Retina (tissue), 1 donor: ENCODE measurements at places on chromosomes 13 and 19.

- no peak for DNase-seq
Observed at GRCh38 chr19:35346193-35347052, 1.3 kb upstream of the FFAR1 start.

DNA sequence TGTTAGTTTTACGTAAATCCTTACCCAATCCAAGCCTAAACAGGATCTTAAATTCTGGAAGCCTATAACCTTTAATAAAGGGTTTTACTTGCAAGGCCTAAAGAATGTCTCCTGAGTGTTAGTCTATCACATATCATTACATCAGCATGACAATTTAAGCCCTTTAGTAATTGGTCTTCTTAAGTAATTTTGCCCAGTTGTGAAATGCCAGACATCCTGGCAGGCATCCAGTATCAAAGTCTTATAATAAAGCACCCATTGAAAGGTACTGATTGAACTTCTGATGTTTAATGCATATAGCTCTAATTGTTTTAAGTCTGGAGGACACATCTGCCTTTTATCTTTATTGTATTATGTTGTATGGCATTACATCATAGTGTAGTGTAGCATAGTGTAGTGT lies 1078.9 kb downstream of the SLITRK1 start:
- DNase-seq, result no peak

- DNase-seq, result no peak
Observed at GRCh38 chr13:100280681-100281080, 191.8 kb downstream of the PCCA start.

DNA sequence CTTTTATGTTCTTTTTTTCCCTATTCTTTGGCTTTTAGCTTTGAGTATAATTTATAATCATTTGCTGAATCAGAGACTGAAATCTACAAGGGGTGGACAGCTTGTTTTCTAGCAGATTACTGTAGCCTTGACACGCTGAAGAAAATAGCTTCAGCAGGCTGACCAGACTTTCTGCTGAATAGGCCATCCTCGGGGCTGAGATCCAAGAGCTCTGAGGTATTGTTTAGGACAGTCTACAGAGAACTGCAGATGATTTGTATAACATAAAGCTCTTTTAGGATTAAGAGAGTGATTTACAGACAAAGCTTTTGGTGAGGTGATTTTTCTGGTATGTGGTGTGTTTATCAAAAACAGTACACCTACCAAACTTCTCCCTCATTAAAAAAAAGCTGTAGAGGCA lies 16.8 kb downstream of the POLR1D start:
- no peak for DNase-seq

- DNase-seq, result peak; percentile 44
Observed at GRCh38 chr13:31605076-31605860, 134.1 kb upstream of the RXFP2 start.

- DNase-seq, result peak; percentile 53
Observed at GRCh38 chr13:33228648-33229445, 56.7 kb downstream of the STARD13 start.

GRCh38 chr13:29369060-29369743 lies 226.3 kb downstream of the SLC7A1 start:
- DNase-seq, result no peak

DNA sequence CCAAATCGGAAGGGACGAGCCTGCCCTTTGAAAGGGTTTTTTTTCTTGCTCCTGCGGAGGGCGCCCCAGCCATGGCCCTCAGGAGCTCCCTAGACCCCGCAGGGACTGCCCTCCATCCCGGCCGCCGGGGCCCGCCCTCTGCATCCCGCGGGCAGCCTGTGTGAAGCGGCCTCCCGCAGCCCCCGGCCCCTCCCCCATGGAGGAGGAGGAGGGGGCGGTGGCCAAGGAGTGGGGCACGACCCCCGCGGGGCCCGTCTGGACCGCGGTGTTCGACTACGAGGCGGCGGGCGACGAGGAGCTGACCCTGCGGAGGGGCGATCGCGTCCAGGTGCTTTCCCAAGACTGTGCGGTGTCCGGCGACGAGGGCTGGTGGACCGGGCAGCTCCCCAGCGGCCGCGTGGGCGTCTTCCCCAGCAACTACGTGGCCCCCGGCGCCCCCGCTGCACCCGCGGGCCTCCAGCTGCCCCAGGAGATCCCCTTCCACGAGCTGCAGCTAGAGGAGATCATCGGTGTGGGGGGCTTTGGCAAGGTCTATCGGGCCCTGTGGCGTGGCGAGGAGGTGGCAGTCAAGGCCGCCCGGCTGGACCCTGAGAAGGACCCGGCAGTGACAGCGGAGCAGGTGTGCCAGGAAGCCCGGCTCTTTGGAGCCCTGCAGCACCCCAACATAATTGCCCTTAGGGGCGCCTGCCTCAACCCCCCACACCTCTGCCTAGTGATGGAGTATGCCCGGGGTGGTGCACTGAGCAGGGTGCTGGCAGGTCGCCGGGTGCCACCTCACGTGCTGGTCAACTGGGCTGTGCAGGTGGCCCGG lies 815 bp downstream of the MAP3K10 start:
- DNase-seq, result peak; percentile 70

GRCh38 chr19:19531951-19532805 lies 3.5 kb downstream of the YJEFN3 start:
- peak; percentile 91 for DNase-seq

GRCh38 chr13:95217920-95218830 lies 83.1 kb downstream of the ABCC4 start:
- DNase-seq, result no peak

GRCh38 chr19:32171719-32172151 lies 173.7 kb upstream of the ZNF507 start:
- DNase-seq, result peak; percentile 53

DNA sequence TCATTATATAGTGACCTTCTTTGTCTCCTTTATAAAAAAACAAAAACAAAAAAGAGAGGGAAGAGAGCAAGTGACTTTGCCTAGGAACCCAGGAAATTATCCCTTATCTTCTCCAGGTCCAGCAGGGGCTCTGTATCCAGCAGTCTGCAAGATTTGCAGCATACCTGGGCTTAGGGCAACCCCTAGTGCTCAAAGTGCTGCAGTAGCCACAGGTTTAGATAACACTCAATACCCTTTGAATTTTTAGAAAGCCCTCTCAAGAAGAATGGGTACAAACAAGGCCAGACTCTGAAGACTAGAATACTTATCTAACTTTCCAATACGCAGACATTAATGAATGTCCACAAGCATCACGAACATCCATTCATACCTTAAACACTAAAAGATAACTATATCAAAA lies 43.2 kb downstream of the CCNA1 start:
- no peak for DNase-seq

DNA sequence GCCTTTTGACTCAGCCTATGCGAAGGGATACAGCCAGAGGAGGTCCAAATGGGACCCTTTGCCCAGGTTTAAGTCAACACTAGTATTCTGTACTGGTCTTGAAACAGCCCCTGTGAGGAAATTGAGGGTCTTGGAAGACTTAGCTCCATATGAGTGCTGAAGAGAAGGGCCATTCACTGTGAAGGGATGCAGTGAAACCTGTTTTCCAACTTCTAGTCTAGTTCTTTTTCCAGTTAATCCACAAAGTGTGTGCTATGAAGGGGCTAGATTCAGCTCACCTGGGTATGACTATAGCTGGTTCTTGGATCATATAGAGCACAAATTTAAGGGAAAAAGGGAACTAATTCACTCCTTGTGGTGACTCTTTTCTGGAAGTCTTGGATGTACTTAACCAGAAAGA lies 4.0 kb downstream of the ZBTB32 start:
- DNase-seq, result no peak

- no peak for DNase-seq
Observed at GRCh38 chr13:37944869-37945442, 75.4 kb upstream of the TRPC4 start.

DNA sequence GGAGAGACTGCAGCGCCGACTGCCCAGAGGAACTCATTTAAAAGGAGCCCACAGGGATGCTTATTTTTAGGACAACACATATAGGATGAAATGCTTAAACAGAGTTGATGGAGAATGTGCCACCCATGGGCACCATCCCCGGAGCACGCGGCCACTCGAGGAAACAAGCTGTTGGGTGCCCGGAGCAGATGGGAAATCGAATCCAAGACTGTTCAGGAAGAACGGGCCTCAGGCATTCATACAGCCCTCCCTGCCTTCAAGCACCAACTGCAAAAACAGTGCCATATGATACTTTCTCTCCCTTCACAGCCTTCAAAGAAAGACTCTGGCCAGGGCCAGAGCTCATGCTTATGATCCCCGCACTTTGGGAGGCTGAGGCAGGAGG lies 40.2 kb downstream of the RAB20 start:
- no peak for DNase-seq

- DNase-seq, result no peak
Observed at GRCh38 chr13:75421133-75421532, 60.8 kb downstream of the TBC1D4 start.

GRCh38 chr19:14383661-14384555 lies 2.7 kb downstream of the ADGRE5 start:
- DNase-seq, result no peak

DNA sequence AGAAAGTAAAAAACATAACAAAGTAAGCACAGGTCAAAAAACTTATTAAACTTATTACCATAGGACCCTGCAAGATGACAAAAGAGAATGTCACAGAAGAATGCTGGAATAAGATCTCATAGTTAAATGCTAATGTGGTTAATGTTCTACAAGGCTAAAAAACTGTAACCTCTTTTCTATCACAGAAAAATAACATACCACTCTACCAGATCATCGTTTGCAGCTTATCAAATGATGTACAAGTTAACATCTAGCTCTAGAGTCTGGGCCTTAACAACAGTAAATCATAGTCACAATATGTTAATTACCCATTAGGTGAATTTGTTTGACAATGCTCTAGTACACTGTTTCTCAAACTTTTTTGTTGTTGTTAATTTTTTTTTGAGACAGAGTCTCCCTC lies 53.0 kb downstream of the NUFIP1 start:
- DNase-seq, result no peak

DNA sequence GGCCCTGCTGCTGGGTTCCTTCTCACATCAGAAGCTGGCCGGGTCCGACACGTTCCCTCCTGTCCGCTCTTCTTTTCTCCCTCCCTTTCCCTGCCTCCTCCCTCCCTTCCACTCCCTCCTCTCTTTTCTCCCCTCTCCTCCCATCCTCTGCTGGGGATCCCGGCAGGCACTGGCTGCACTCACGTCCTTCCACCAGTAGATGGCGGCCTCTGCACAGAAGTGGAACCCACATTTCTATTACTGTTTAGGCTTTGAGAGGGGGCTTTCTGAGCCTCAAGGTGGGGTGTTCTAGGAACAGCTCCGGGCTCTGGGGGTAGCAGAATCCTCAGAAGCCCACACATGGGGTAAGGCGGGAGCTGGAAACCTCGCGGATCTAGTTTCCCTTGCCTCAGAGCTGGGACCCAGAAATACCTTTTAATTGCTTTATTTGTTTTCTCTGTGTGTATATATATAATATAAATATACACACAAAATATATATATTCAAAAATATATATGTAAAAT lies 294.2 kb downstream of the ZNF536 start:
- DNase-seq, result peak; percentile 83

- DNase-seq, result no peak
Observed at GRCh38 chr13:109764470-109765291, 21.7 kb downstream of the IRS2 start.

DNA sequence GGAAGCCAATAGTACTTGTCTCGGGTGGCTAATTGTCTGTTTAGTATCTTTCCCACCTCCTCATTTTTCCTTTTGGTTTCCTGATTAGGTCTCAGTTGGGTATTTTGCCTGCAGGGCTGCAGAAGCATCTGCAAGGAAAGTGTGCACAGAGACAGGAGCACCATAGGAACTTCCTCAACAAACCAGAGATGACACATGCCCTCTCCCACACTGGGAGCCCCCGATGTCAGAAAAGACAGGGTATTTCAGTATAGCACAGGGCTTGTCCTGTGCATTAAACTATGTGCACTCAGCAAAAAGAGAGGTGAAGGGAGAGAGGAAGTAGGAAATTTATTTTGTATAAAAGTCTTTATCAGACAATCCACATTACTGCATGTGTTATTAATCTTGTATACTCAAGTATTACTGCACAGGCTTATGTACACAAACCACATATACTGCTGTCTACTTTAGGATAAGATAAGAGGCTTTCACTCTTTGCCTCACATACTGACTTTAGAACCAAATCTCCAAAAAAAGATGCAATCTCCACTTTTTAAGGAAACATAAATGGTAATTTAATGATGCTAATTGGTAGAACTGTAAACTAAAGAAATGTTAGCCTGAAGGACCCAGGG lies 501.0 kb downstream of the FOXO1 start:
- no peak for DNase-seq

DNA sequence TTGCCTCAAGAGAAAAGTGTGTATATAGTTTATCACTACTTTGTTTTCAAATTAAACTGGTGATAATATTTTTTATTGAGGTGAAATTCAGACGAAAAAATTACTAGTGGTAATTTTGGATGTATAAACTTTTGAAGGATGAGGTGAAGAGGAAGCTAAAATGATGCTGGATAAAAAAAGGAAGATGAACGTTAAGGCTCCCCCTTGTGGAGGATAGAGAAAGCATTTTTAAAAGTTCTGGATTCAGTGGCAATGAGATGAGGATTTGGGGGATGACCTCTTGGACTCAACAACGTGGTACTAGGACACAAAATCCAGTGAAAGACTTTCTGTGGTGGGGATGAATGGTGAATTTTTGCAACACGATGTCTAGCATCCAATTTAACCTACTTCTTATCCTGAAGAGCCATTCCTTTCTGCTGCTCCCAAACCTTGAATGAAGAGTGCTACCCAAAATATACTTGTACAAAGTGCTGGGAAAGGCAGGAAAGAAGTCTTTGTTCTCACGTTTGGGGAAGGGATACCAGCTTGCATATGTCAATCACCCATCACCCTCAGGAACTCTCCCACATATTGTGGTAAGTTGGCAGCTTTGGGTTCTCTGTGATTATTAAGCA lies 7.3 kb upstream of the SIGLEC5 start:
- DNase-seq, result no peak

DNA sequence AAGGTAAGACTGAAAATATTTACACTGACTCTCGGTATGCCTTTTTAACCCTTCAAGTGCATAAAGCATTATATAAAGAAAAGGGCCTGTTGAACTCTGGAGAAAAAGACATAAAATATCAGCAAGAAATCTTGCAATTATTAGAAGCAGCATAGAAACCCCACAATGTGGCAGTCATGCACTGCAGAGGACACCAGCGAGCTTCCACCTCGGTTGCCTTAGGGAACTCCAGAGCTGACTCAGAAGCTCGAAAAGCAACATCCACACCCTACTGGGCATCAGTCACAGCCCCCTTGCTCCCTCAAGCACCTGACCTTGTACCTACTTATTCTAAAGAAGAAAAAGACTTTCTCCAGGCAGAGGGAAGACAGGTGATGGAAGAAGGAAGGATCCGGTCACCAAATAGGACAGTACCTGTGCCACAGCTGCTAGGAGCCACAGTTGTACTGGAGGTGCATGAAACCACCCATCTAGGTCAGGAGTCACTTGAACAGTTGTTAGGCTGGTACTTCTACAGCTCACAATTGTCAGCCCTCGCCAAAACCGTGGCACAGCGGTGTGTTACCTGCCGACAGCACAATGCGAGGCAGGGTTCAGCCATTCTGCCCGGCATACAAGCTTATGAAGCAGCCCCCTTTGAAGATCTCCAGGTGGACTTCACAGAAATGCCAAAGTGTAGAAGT lies 2.9 kb downstream of the ZNF816 start:
- DNase-seq, result no peak

- no peak for DNase-seq
Observed at GRCh38 chr13:83377491-83377890, 504.8 kb downstream of the SLITRK1 start.
